ENCODE measurements at places on chromosomes 6 and 20.

- no peak overlapping the region for H3K4me3 ChIP-seq
- H3K4me1 ChIP-seq, result peaks cover 3% of the 10 kb centered on the region
- H3K27me3 ChIP-seq, result no peaks in the 10 kb centered on the region
- DNase-seq, result no peak
- no peaks in the 10 kb centered on the region for H3K36me3 ChIP-seq
Measured at GRCh38 chr6:148472171-148473105, 129.8 kb downstream of the SASH1 start.

- no peaks in the 10 kb centered on the region for H3K27me3 ChIP-seq
- 0 out of 2 replicates have a peak, but pooled peaks cover 4% of the 10 kb centered on the region for H3K4me1 ChIP-seq
- no peak overlapping the region for H3K4me3 ChIP-seq
Measured at GRCh38 chr6:89500611-89501010, 67.7 kb downstream of the ANKRD6 start.

DNA sequence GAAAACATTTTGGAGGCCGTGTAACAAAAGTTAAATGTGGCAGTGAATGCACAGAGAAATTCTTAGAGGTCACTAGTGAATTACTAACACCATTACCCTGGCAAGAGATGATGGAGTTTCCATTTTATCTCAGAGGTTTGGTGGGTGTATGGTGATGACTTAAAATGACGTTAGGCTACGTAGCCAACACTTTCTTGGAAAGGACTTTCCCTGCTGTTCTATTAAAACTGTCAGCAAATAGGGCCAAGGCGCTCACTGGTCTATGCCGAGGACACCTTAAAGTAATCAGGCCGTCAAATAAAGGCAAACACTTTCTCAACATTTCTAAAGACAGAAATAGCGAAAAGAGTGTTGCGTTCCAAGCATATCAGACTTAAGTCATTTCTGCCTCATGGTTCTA lies 160.8 kb downstream of the GMPR start:
- no peak for DNase-seq
- no peaks in the 10 kb centered on the region for H3K4me1 ChIP-seq
- H3K4me3 ChIP-seq, result no peak overlapping the region
- H3K27ac ChIP-seq, result no peak overlapping the region
- H3K36me3 ChIP-seq, result no peaks in the 10 kb centered on the region
- H3K27me3 ChIP-seq, result no peaks in the 10 kb centered on the region

- H3K4me3 ChIP-seq, result no peak overlapping the region
- no peak overlapping the region for H3K27ac ChIP-seq
- H3K27me3 ChIP-seq, result no peaks in the 10 kb centered on the region
- H3K4me1 ChIP-seq, result no peaks in the 10 kb centered on the region
Measured at GRCh38 chr20:59829786-59830664, 103.4 kb downstream of the SYCP2 start.

- H3K36me3 ChIP-seq, result no peaks in the 10 kb centered on the region
- H3K4me1 ChIP-seq, result no peaks in the 10 kb centered on the region
- no peak overlapping the region for H3K27ac ChIP-seq
- no peaks in the 10 kb centered on the region for H3K27me3 ChIP-seq
- no peak for DNase-seq
Measured at GRCh38 chr20:20404633-20405032, 36.7 kb downstream of the INSM1 start.

DNA sequence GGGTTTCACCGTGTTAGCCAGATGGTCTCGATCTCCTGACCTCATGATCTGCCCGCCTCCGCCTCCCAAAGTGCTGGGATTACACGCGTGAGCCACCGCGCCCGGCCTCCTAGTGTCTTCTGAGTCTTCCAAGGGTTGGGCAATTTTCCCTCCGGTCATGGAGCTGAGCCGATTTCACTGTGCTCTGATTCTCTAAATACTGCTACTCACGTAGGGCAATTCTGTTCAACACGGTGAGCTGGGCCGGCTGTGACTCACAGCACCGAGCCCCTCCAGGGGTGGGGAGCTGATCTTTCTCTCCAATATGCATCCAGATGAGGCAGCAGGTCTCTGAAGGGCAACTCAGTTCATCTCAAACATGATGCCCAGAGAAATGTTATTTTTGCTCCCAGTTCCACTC lies 71.6 kb upstream of the CD93 start:
- H3K4me1 ChIP-seq, result 0 out of 2 replicates have a peak, but pooled peaks cover 3% of the 10 kb centered on the region
- H3K27ac ChIP-seq, result no peak overlapping the region
- no peak overlapping the region for H3K4me3 ChIP-seq

GRCh38 chr6:144075875-144076274 lies 19.5 kb downstream of the SF3B5 start:
- H3K27me3 ChIP-seq, result no peaks in the 10 kb centered on the region
- H3K4me3 ChIP-seq, result no peak overlapping the region
- DNase-seq, result no peak
- H3K4me1 ChIP-seq, result 0 out of 2 replicates have a peak, but pooled peaks cover 2% of the 10 kb centered on the region

- no peak overlapping the region for H3K27ac ChIP-seq
- H3K4me3 ChIP-seq, result no peak overlapping the region
- no peaks in the 10 kb centered on the region for H3K4me1 ChIP-seq
- DNase-seq, result no peak
- H3K27me3 ChIP-seq, result no peaks in the 10 kb centered on the region
Measured at GRCh38 chr20:8368670-8369069, 236.6 kb downstream of the PLCB1 start.

- no peak overlapping the region for H3K27ac ChIP-seq
- DNase-seq, result no peak
- no peaks in the 10 kb centered on the region for H3K36me3 ChIP-seq
- no peak overlapping the region for H3K4me3 ChIP-seq
Measured at GRCh38 chr6:68559716-68560115, 75.4 kb upstream of the ADGRB3 start.

- no peaks in the 10 kb centered on the region for H3K36me3 ChIP-seq
- H3K4me3 ChIP-seq, result no peak overlapping the region
- H3K27ac ChIP-seq, result no peak overlapping the region
Measured at GRCh38 chr20:53989401-53989800, 81.0 kb downstream of the BCAS1 start.

DNA sequence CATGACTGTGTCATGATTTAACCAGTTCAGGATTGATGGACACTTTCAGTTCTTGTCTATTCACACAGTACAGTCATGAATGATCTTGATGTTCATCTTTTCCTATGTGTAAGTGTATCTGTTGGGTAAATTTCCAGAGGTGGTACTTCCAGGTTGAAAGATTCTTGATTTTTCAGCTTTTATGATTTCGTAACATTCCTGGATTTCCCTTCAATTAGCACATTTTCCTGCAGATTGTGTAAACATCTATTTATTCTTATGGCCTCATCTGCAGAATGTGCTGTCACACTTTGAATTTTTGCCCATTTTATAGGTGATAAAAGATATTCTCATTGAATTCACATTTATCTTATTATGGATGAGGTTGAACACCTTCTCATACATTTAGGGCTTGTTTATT lies 222.0 kb upstream of the FOXQ1 start:
- H3K36me3 ChIP-seq, result no peaks in the 10 kb centered on the region
- no peaks in the 10 kb centered on the region for H3K27me3 ChIP-seq
- H3K4me3 ChIP-seq, result no peak overlapping the region
- H3K4me1 ChIP-seq, result no peaks in the 10 kb centered on the region
- H3K27ac ChIP-seq, result no peak overlapping the region

DNA sequence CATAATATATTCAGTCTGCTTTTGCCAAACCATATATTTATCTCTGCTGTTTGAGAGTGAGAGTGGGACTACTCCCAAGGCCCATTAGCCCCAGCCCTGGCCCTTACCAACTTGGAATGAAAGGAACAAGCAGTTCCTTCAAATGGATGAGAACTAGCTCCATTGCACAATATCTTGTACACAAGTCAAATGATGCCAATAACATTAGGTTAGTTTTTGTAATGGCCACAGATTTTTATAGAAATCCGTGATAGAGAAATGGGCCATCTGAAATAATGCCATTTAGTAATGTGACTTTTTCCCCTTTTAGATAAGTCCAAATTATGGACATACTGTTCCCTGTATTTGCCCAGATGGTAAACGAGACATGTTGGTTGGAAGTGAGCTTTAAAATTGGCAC lies 117.0 kb downstream of the MAP3K7 start:
- H3K27me3 ChIP-seq, result no peaks in the 10 kb centered on the region
- H3K4me1 ChIP-seq, result no peaks in the 10 kb centered on the region
- no peak overlapping the region for H3K4me3 ChIP-seq
- H3K36me3 ChIP-seq, result no peaks in the 10 kb centered on the region

- no peak overlapping the region for H3K27ac ChIP-seq
- no peak for DNase-seq
- peaks cover 13% of the 10 kb centered on the region for H3K36me3 ChIP-seq
- H3K4me1 ChIP-seq, result no peaks in the 10 kb centered on the region
Measured at GRCh38 chr20:63525971-63526370, 5.4 kb downstream of the PPDPF start.

- H3K4me3 ChIP-seq, result no peak overlapping the region
- H3K27me3 ChIP-seq, result no peaks in the 10 kb centered on the region
- DNase-seq, result no peak
- H3K4me1 ChIP-seq, result peaks cover 3% of the 10 kb centered on the region
Measured at GRCh38 chr6:44787254-44787834, 399.8 kb downstream of the CDC5L start.

- H3K4me1 ChIP-seq, result no peaks in the 10 kb centered on the region
- H3K27ac ChIP-seq, result no peak overlapping the region
- no peak for DNase-seq
- H3K27me3 ChIP-seq, result peaks cover 14% of the 10 kb centered on the region
- no peak overlapping the region for H3K4me3 ChIP-seq
Measured at GRCh38 chr6:105135056-105135455, 44.8 kb downstream of the POPDC3 start.

DNA sequence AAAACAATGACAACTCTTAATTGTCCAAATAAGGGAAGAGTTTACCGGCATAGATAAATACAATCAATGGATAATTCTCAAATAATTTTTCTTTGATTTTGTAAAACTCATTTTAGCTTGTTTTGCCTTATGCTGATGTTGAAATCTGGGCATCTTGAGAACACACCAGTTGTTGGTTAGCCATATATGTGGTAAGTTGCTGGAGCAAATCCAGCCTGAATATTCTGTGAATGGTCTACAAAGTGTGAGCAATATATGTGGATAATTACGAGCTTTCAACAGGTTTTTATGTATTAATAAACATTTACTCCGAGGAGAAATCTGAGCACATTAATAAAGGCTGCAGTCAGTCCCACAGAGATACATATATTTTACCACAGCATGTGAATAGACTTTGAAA lies 423.6 kb downstream of the BCKDHB start:
- no peaks in the 10 kb centered on the region for H3K36me3 ChIP-seq
- H3K27me3 ChIP-seq, result no peaks in the 10 kb centered on the region
- no peak overlapping the region for H3K27ac ChIP-seq
- no peak for DNase-seq

- no peaks in the 10 kb centered on the region for H3K27me3 ChIP-seq
- no peak overlapping the region for H3K27ac ChIP-seq
- no peak for DNase-seq
- no peak overlapping the region for H3K4me3 ChIP-seq
Measured at GRCh38 chr6:166223079-166223478, 55.4 kb upstream of the TBXT start.

DNA sequence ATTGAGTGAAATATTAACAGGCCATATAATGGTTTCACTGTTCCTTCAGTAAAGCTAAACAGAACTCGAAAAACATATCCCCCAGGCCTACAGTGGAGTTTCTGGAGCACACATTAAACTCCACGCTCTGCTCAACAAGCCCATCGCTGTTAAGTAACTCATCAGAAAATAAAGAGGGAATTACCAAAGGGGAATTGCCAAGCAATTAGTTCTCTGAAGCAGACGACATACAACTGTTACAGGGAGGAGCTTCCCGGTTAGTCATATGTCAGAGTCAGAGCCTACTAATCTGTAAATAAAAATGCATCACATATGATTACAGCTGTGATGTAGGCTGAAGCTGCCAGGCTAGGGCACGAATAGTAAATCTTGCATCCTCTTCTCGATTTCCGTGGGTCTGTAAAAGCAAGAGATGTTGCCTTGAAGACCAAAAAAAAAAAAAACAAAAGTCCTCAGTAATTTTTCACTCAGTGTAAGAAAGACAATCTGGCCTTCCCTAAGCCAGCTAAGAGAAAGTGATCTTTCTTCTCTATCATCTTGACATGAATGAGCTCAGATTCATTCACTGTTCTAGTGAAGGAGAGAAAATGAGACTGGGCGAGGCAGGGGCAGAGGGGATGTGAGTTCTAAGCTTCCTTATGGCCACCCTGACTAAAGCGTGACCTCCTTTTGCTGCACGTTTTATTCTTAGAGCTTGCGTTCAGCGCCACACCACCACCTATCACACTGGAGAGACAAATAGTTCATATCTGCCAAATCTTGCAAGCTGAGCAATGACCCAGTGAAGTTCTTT lies 13.8 kb downstream of the ATXN1 start:
- H3K36me3 ChIP-seq, result no peaks in the 10 kb centered on the region
- no peak overlapping the region for H3K4me3 ChIP-seq
- no peak for DNase-seq
- no peaks in the 10 kb centered on the region for H3K27me3 ChIP-seq
- H3K27ac ChIP-seq, result no peak overlapping the region
- H3K4me1 ChIP-seq, result no peaks in the 10 kb centered on the region

DNA sequence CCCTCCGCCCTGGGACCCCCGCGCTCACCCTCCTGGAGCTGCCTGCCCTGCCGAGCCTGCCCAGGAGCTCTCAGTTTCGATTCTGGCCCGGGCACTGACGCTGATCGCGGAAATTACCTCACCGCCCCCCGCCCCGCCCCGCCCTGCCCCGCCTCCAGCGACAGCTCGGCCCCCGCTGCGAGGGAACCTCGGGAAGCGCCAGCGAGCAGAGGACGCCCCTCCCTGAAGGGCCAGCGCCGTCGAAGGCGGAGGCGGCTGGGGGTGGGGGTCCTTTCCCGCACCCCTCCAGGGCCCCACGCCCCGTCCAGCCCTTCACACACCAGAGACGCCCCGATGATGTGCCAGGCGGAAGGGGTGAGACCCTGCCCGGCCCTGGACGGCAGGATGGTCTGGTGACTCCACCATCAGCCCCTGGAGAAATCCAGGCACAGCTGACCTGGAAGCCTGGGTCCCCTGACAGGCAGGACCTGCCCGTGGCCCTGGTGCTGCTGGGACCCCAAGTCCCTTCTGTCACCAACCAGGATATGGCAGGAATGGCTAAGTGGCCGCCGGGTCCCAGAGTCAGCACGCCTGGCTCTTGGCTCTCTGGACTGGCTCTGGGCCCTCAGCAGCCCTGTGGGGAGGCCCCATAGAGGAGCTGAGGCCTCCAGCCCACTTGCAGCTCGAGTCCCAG lies at the start of gene HELZ2:
Gene HELZ2, minus strand, starts transcription at position 84 of the 673 bp plus-strand sequence. CDS start 1,854 bp downstream, outside the sequence.
- H3K36me3 ChIP-seq, result 0 out of 2 replicates have a peak, but pooled peaks cover 4% of the 10 kb centered on the region
- no peak for DNase-seq
- no peak within 1 kb of the TSS for H3K27ac ChIP-seq
- H3K4me3 ChIP-seq, result peak within 1 kb of the TSS; percentile 66
- peaks cover 2% of the 10 kb centered on the region for H3K4me1 ChIP-seq

- H3K4me3 ChIP-seq, result no peak overlapping the region
- no peak overlapping the region for H3K27ac ChIP-seq
- no peak for DNase-seq
- no peaks in the 10 kb centered on the region for H3K27me3 ChIP-seq
Measured at GRCh38 chr6:168385037-168385759, 55.8 kb upstream of the SMOC2 start.

DNA sequence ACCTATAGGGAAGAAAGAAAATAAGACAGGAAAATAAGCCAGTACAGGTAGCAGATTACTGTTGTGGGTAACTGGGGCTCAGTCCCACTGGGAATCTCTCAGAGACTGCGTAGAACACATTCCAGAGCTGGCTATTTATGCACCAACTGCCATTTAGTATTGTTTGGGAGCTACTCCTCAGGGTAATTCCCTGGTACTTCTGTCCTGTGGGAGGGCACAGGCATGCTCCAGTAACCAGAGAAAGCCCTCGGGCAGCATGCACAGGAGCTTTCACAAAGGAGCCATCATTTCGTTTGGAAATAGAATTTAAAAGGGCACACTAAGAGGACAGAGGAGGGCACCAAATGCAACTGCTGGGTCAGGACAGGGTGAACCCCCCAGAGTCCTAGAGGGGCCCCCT lies 148.0 kb upstream of the LRFN2 start:
- H3K27me3 ChIP-seq, result no peaks in the 10 kb centered on the region
- H3K4me3 ChIP-seq, result no peak overlapping the region
- no peaks in the 10 kb centered on the region for H3K36me3 ChIP-seq
- no peak for DNase-seq
- no peak overlapping the region for H3K27ac ChIP-seq

Data from iPS DF 6.9 (cell line).